ENCODE measurements at places on chromosomes 1 and 21.

DNA sequence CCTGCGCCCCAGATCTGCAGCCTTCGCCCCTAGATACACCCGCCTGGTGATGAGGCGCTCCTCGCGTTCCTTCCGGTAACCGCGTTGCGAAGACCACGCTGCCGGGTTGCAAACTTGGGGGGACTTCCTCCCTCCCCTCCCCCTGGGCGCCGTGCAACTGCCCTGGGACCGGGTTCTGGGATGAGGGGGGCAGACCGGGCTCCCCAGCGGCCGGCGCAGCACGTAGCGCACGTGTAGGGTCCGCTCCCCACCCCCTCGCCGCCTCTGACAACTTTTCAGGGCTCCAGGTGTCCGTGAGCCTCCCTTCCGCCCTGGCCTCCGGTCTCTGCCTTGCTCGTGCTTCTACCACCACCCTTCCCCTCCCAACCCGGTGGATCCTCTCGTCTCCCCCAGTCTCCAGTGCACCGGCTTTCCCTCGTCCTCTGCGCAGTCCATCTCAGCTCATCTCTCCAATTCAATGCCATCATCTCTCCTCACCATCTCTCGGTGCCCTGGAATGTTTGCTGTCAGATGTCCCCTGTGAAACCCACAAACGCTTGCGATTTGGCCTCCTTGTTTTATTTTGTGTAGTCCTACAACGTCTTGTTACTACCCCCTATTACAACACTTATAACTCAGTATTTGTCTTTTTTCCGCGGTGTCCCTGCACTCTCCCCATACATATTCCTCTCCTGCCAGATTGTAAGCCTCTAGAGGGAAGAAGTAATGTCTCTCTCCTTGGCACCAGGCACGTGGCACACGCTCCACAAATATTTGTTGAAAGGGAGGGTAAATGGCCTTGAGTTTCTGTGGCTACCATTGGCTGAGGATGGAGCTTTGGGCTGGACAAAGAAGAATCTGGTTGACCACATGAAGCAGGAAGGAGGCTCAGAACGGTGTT lies 782 bp downstream of the PCAT6 start:
- peak; percentile 34 for DNase-seq

GRCh38 chr1:177145106-177146070 lies 19.1 kb downstream of the ASTN1 start:
- DNase-seq: no peak

- DNase-seq: no peak
These were observed 116.5 kb upstream of the C1orf174 start for GRCh38 chr1:4016351-4017130.

GRCh38 chr1:233140974-233141373 lies 154.6 kb downstream of the PCNX2 start:
- DNase-seq: no peak

- DNase-seq: no peak
These were observed 15.4 kb downstream of the RAP1GAP start for GRCh38 chr1:21653744-21654100.

DNA sequence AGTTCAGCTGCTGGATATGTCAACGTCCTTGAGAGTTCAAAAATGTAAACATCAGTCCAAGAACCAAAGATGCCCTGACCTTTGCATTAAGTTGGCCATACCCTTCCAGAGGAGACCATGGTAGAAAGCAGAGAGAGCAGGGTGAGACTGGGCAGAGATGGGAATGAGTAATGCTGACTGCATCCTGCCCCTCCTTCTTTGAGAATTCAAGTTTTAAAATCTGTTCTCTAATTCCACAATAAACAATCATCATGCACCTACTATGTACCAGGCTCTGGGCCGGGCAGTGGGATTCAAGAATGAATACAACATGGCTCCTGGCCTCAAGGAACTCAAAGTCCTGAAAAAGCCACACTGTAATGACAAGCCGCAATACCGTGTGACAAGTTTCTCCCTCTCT lies 3.9 kb upstream of the HAO2 start:
- no peak for DNase-seq

GRCh38 chr1:227190321-227190720 lies 128.0 kb downstream of the CDC42BPA start:
- DNase-seq: peak; percentile 12

DNA sequence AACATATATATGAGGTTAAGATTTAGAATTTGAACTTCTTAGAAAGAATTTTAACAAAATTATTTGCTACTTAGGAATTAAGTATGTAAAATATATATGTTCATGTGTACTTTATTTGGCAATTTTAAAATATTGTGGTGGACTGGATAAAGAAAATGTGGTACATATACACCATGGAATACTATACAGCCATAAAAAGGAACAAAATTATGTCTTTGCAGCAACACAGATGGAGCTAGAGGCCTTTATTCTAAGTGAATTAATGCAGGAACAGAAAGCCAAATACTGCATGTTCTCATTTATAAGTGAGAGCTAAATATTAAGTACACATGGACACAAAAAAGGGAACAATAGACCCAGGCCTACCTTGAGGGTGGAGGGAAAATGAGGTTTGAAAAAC lies 72.2 kb upstream of the FMN2 start:
- no peak for DNase-seq

GRCh38 chr1:42157667-42158066 lies 4.5 kb downstream of the GUCA2B start:
- no peak for DNase-seq

- no peak for DNase-seq
These were observed 116.2 kb downstream of the PLXNA2 start for GRCh38 chr1:208127792-208128529.

- DNase-seq: peak; percentile 90
These were observed 11.5 kb upstream of the COL16A1 start for GRCh38 chr1:31715087-31715872.

- peak; percentile 55 for DNase-seq
These were observed 58.4 kb downstream of the FHAD1 start for GRCh38 chr1:15305468-15305770.

GRCh38 chr1:109319114-109319513 lies 12.3 kb upstream of the MYBPHL start:
- DNase-seq: no peak

GRCh38 chr21:16978309-16978895 lies 534.4 kb upstream of the CXADR start:
- DNase-seq: no peak

DNA sequence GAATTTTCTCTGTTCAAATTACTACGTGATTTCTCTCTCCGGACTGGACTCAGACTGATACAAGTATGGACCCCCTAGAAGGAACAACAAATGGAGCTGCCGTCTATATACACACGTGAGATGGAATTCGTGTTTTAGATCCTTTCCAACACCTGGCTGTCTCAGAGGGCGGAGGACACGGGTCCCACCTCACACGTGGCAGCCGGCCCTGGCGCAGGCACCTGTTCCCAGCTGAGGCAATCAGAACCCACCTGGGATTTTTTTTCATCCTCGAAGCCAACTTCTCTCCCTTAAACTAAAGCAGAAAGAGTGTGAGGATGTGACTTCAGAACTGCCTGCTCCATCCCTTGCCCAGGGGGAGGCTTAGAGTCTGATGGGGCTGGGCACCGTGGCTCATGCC lies 34.1 kb upstream of the SCCPDH start:
- DNase-seq: no peak

GRCh38 chr1:101253976-101254674 lies 17.3 kb downstream of the S1PR1 start:
- peak; percentile 86 for DNase-seq

DNA sequence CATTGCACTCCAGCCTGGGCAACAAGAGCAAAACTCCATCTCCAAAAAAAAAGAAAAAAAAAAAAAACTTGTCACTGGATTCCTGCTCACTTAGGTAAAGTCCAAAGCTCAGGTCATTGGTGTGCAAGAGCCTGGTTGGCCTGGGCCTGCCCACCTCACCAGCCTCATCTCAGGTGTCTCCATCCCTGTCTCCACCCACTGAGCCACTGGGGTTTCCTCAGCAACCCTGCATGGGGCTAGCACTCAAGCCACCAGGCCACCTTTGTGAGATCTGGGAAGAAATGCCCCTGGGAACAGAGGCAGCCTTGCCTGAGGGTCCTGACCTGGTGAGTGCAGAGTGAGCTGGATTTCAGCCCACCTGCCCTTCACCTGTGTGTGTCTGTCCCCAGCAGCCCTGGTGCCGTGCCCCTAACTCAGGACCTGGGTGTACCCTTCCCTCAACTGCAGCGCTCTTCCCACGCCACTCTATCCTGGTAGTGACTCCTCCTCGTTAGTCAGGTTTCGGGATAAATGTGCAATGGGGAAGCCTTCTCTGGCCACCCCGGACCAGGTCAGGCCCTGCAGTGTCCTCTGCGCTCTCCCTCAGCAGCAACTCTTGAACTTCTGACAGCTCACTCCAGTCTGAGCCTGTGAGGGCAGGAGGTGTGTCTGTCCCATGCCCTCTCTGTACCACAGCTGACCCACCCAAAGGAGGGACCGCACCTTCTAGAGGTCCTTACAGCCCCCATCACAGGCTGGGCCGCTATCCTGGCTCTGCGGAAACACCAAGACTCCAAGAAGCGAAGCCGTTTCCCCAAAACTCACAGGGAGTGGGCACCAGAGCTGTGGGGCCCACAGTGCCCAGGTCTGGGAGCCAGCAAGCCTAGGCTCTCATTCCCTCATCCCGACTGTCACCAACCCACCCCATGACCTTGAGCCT lies 3.3 kb downstream of the PDZK1IP1 start:
- DNase-seq: no peak

GRCh38 chr1:161949548-161949947 lies 74.1 kb downstream of the OLFML2B start:
- peak; percentile 49 for DNase-seq

GRCh38 chr1:212531267-212531666 lies 77.3 kb upstream of the ATF3 start:
- DNase-seq: no peak

- DNase-seq: no peak
These were observed 47.4 kb downstream of the CAPZB start for GRCh38 chr1:19437891-19438294.

DNA sequence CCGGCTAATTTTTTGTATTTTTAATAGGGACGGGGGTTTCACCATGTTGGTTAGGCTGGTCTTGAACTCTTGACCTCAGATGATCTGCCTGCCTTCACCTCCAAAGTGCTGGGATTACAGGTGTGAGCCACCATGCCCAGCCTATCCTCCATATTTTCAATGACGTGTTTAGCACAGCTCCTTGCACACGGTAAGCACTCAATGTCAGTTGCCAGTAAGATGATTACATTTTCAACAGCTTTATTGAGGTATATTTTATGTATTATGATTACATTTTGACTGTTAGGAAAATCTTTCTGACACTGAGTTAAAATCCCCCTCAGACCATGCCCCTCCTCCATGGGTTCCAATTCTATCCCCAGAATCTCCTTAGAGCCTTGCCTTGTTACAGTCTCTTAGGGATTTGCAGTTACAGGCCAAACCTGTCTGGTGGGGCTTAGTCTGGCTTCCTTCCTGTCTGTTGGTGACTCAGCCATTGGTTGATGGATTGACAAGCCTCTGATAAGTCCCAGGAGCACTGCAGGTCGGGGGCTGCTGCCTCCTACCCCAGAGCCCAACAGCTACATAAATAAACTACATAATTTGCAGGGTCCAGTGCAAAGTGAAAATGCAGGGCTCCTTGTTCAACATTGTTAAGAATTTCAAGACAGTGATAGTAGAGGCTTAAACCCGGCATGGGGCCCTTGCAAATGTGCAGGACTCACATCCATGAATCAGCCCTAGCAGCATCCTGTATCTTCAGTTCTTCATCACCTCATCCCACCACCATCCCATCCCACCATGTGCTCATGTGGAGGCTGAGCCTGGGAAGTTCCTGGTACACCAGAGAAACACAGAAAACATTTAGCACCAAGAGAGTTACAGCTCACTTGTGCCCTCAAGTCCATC lies 23.4 kb downstream of the COA7 start:
- peak; percentile 71 for DNase-seq

DNA sequence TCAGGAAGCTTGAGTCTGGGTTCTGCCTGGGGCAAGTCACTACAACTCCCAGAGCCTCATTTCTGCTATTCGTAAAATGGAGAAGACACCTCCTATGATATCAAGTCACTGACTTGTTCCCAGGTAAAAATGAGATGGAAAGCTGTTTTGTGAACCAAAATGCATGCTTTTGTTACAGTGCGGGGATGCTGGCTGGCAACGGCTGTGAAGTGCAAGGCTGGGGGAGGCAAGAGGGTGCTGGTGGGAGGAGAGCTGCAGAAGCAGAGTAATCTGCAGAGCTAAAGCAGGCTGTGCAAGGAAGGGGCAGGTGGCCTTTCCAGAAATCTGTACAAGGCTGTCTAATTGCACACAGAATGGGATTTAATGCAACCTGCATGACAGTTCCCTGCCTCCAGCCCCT lies 150.9 kb downstream of the CNIH3 start:
- no peak for DNase-seq

DNA sequence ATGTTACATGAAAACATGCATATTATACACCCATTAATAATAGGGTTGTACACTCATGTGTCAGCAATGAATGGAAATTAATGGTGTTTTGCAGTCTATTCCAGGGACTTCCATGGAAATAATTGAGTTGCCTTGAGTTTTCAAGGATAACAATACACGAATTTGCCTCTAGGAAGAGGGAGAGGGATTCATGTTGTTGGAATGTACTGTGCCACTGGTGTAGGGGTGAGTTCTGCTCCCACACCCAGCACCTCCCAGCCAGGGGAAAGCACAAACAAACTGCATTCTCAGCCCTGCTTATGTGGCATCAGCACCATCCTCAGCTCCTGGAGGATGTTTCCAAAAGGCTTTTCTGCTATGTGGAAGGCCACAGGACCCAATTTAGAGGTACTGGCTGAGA lies 57.8 kb downstream of the BCAR3 start:
- peak; percentile 77 for DNase-seq

DNA sequence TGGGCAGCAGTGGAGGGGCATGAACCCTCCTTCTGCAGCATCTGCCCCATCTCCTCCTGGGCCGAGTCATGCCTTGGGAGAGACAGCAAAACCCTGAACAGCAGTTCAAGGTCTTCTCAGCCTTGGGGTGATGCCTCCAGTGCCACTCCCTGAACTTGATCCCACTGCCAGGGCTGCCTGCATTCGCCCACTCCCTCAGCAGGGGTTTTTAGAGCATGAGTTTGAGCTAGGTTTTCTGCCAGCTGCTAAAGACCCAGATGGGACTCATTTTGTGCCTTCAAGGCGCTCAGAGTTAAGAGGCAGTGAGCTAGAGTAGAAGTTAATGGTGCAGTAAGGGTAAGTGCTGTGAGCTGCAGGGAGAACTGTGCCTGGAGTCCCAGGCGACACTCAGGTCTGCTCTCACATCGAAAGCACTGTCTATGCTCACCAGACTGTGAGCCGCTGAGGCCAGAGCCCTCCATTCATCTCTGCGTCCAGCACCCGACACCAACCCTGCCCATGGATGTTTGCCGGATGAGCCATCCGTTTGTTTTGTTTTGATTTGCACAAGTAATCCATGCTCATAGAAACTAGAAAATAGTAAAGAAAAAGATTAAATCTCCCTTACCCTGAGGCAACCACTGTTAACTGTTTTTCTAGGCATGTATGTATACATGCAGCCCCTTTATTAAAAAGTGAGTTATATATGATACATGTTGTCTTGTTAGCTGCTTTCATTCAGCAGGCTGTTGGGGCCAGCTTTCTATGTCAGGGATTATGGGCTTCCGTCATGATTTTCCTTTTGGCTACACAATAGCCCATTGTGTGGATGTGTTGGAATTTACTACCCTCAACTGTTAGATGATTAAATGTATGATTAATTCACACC lies 67.8 kb downstream of the VPS26C start:
- no peak for DNase-seq

- DNase-seq: peak; percentile 18
These were observed 310.9 kb downstream of the MATN1 start for GRCh38 chr1:30412241-30413110.
